Activated CD4-positive, CD25-positive, alpha-beta regulatory T cell treated with anti-CD3 and anti-CD28 coated beads, Interleukin-2, amount 50 U/mL, for 16 hours (primary cell): ENCODE measurements at places on chromosomes 2 and 18.

- DNase-seq = no peak
These were observed 8.2 kb upstream of the FAM161A start for GRCh38 chr2:61862085-61862484.

DNA sequence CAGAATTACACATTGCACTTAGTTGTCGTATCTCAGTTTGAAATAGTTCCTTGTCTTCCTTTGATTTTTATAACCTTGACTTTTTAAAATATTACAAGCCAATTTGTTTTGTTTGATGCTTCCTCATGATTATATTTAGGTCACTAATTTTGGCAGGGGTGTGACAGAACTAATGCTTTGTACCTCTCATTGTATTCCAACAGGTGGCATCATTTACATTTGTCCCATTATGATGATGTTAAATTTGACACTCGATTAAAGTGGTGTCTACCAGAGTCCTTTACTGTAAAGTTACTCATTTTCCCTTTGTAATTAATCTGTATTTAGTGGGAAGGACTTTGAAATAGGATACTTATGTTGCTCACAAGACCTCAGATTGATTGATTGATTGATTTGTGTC, 21.5 kb upstream of the MFSD2B start:
- no peak for DNase-seq

- no peak for DNase-seq
These were observed 34.2 kb downstream of the SCTR start for GRCh38 chr2:119490106-119490505.

DNA sequence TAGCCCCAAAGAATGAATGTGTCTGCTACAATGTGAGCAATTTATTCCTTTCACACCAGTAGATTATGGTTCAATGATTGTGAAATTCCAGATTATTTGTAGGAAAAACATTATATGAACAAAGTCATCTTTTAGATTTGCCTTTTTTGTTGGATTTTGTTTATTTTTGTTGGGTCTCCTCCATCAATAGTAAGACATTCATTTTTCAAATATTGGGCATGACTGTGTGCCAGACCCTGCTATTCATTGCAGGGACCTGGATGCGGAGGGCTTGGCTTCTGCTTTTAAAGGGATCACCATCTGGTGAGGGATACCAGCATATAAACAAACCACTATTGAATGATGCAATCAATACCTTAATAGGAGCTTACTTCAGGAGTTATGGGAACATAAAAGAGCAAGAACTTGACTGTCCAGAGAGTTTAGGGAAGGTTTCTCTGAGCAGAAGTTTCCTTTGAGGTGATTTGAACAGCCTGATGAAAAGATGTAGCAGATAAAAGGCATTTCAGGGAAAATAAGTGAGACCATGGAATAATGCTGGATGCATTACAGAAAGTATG, 486.7 kb downstream of the EPHA4 start:
- DNase-seq = no peak

GRCh38 chr18:45723567-45724355, at the start of gene SLC14A1:
TSS of gene SLC14A1 (plus strand) at chr18:45724181. CDS start at chr18:45730321, 6,140 bp downstream.
- DNase-seq = no peak

- no peak for DNase-seq
These were observed 354.7 kb upstream of the SMIM21 start for GRCh38 chr18:75782204-75782603.

- no peak for DNase-seq
These were observed 384.2 kb downstream of the DSC3 start for GRCh38 chr18:30658306-30658705.

- no peak for DNase-seq
These were observed 137.1 kb downstream of the VAPA start for GRCh38 chr18:10050956-10051355.

- DNase-seq = no peak
These were observed 493.1 kb downstream of the NR4A2 start for GRCh38 chr2:155839436-155839835.

GRCh38 chr2:135931776-135932443, 53.5 kb downstream of the DARS1 start:
- no peak for DNase-seq

DNA sequence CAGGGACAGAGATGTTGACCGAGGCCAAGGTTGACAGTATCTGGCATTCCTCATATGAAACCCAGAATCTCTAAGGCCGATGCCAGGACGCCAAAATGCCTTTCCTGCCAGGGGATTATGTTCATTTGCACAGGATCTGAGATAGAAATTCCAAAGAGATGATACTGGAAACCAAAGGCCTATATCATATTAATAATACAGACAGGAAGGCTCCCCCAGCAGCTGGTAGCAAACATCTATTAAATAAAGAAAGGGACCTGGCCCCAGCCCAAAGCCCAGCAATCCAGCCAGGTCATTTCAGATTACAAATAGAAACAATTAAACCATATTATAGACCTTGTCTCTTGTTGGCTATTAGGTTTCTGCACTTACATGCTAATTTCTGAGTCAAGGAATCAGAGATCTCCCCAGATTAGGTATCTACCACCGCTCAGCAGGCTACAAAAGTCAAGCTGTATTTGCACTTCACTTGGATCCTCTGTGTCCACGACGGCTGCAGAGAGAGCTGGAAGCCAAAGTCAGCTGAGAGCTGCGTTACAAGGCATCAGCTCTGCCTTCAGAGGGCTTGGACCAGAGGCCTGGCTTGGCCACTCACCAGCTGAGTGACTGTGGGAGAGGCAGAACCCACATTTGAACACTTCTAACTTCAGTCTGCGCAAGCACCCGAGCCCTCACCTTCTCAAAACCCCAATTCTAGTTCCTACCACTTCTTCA, 269.3 kb upstream of the SIX2 start:
- DNase-seq = no peak

- no peak for DNase-seq
These were observed 13.0 kb downstream of the IMPA2 start for GRCh38 chr18:11994336-11994702.

GRCh38 chr18:7977897-7978296, 410.8 kb downstream of the PTPRM start:
- DNase-seq = no peak

GRCh38 chr2:19878268-19879046, 23.3 kb downstream of the TTC32 start:
- DNase-seq = no peak

- no peak for DNase-seq
These were observed 13.3 kb upstream of the CNNM3 start for GRCh38 chr2:96802721-96803120.
